ENCODE measurements at places on chromosomes 7 and 10. TPM values are rescaled to one million over a fixed set of nuclear protein-coding genes. Genes with fewer than 3 reads are reported as not detected.

- no peak for DNase-seq
- peaks cover 60% of the 10 kb centered on the region for H3K4me1 ChIP-seq
- peaks cover 33% of the 10 kb centered on the region for H3K36me3 ChIP-seq
- no peaks in the 10 kb centered on the region for H3K27me3 ChIP-seq
- no peak overlapping the region for H3K4me3 ChIP-seq
Observed at GRCh38 chr10:79275431-79275851, 71.8 kb upstream of the PPIF start.

GRCh38 chr7:151031011-151031410, 2.8 kb downstream of the ABCB8 start:
- peaks cover 27% of the 10 kb centered on the region for H3K4me1 ChIP-seq
- peaks cover 33% of the 10 kb centered on the region for H3K36me3 ChIP-seq
- no peak overlapping the region for H3K4me3 ChIP-seq
- no peak overlapping the region for H3K27ac ChIP-seq
- no peak for DNase-seq

DNA sequence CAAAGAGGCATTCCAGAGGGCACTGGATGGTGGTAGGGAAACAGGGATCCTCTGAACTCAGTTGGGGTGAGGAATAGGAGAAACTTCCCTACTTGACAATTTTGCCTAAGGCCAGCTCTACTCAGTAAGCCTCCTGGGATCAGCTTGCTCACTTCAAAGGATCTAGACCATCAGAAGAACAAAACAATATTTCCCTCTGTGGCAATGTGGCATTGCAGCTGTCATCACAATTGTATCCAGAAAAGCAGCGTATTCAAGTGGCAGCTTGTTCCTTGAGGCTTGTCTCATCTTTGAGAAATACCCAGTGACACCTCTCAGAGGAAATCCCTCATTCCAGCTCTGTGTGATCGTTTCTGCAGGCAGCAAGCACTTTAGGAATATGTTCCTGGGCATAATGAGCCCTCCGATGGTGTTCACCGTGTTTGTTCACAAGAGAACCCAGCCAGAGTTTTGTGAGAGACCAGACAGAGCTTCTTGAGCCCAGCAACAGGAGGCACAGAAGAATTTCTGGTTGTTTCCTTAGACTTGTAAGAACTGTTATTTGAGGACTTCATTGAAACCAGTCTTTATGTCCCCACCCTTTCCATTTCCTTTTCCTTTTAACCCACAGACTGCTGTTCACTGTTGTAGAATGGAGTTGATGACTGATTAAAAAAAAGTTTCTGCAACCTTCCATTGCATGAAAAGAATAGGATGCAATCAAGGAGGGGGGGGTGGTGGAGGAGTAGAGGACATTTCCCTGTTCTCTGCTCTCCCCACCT, 747.3 kb downstream of the LRMDA start:
- no peaks in the 10 kb centered on the region for H3K4me1 ChIP-seq
- no peak overlapping the region for H3K27ac ChIP-seq

DNA sequence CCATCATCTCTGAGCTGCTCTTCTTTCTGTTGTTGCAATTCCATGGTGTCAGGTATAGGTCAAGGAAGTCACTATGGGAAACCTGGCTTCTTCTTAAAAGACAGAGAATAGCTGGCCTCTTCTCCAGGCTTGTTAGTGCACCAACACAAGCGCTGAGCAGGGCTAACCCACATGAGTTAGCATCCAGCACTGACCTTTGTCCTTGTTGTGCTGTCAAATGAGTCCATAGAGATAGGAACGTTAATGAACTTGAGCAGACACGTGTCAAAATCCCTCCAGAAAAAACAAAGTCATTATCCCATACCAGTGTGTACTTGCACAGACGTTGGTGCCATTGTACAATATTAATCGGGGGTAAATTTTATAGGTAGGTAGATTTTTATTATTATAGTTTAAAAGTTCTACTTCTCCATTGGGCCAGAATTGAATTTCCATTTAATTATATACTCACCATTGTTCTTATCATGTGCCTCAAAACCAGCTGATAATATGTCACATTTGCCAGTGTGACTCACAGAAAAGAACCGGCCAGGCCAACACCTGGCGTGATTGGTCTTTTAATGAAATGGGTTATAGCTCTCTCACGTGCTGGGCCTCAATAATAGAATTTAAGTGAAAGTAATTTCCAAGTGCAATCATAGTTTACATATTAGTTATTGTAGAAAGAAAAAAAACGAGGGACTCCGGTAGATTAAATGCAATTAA, 468.8 kb upstream of the MGMT start:
- no peaks in the 10 kb centered on the region for H3K4me1 ChIP-seq
- no peaks in the 10 kb centered on the region for H3K36me3 ChIP-seq
- H3K4me3 ChIP-seq: no peak overlapping the region
- DNase-seq: no peak
- no peaks in the 10 kb centered on the region for H3K27me3 ChIP-seq

TRIL gene
- 3.0 TPM for total RNA-seq

ADAMTS14 gene
- total RNA-seq: not detected

DNA sequence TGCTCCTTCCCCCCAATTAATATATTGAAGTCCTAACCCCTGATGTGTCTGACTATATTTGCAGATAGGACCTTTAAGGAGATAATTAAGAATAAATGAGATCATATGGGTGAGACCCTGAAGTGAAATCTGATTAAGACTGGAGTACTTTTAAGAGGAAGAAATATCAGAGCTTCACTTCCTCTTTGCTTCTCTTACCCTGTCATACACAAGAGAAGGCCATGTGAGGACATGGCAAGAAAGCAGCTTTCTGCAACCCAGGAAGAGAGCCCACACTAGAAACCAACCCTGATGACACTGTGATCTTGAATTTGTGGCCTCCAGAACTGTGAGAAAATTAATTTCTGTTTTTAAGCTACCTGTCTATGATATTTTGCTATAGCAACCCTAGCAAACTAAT, 44.2 kb downstream of the JMJD1C start:
- no peaks in the 10 kb centered on the region for H3K27me3 ChIP-seq
- H3K4me3 ChIP-seq: no peak overlapping the region
- no peak for DNase-seq
- no peak overlapping the region for H3K27ac ChIP-seq

GRCh38 chr7:12069757-12070156, 141.3 kb upstream of the TMEM106B start:
- H3K27ac ChIP-seq: no peak overlapping the region
- no peak overlapping the region for H3K4me3 ChIP-seq
- H3K36me3 ChIP-seq: no peaks in the 10 kb centered on the region
- DNase-seq: no peak
- H3K4me1 ChIP-seq: no peaks in the 10 kb centered on the region

GRCh38 chr10:129095680-129096064, 371.4 kb upstream of the MGMT start:
- H3K27ac ChIP-seq: peak overlapping the region; percentile 53
- no peak for DNase-seq
- H3K4me1 ChIP-seq: peaks cover 14% of the 10 kb centered on the region

ITGA8 gene
- 47.4 TPM for total RNA-seq

- peak; percentile 78 for DNase-seq
- H3K4me1 ChIP-seq: peaks cover 42% of the 10 kb centered on the region
- no peak overlapping the region for H3K27ac ChIP-seq
- H3K36me3 ChIP-seq: no peaks in the 10 kb centered on the region
- peaks cover 4% of the 10 kb centered on the region for H3K27me3 ChIP-seq
Observed at GRCh38 chr7:97016381-97017191, 8.0 kb downstream of the DLX5 start.

ASB10 gene
- not detected for total RNA-seq

MRLN gene
- total RNA-seq: not detected

HABP2 gene
- not detected for total RNA-seq

C10orf62 gene
- total RNA-seq: not detected

GRCh38 chr10:23694446-23694920, 255.6 kb downstream of the OTUD1 start:
- no peaks in the 10 kb centered on the region for H3K36me3 ChIP-seq
- H3K27ac ChIP-seq: no peak overlapping the region
- peak overlapping the region; percentile 40 for H3K4me3 ChIP-seq
- H3K4me1 ChIP-seq: peaks cover 28% of the 10 kb centered on the region
- H3K27me3 ChIP-seq: peaks cover 49% of the 10 kb centered on the region

KCNH2 gene
- 43.6 TPM for total RNA-seq
